ENCODE measurements at places on chromosomes 5 and 9. TPM values are rescaled to one million over a fixed set of nuclear protein-coding genes. Genes with fewer than 3 reads are reported as not detected.

TTC23L gene
- total RNA-seq: not detected

LAMC3 gene
- 0.08 TPM for total RNA-seq

PCDHGA2 gene
- 0.11 TPM for total RNA-seq

SPINK7 gene
- not detected for total RNA-seq

PCDHB9 gene
- total RNA-seq: 0.18 TPM

RASGRF2 gene
- total RNA-seq: 0.19 TPM

PCAT7 gene
- total RNA-seq: not detected

POLR3G gene
- 18.4 TPM for total RNA-seq

RHOBTB3 gene
- total RNA-seq: 8.0 TPM

TBC1D2 gene
- total RNA-seq: 1.2 TPM

AGPAT2 gene
- 22.5 TPM for total RNA-seq

RELL2 gene
- total RNA-seq: 15.7 TPM

SLCO6A1 gene
- total RNA-seq: not detected

SHLD3 gene
- total RNA-seq: 2.8 TPM

GLDC gene
- 117 TPM for total RNA-seq

TRAF1 gene
- total RNA-seq: 163 TPM

LVRN gene
- total RNA-seq: not detected

PRDM9 gene
- total RNA-seq: not detected

IL3 gene
- not detected for total RNA-seq

TLE1 gene
- total RNA-seq: 0.13 TPM

HTR1A gene
- total RNA-seq: not detected

C9orf50 gene
- not detected for total RNA-seq

PTGDS gene
- total RNA-seq: not detected

ZDHHC11B gene
- not detected for total RNA-seq

MYOZ3 gene
- total RNA-seq: 0.18 TPM

STARD4 gene
- 75.7 TPM for total RNA-seq

MAN2A1 gene
- 12.0 TPM for total RNA-seq

PITX1 gene
- 0.77 TPM for total RNA-seq

SURF1 gene
- total RNA-seq: 27.9 TPM

NFIB gene
- total RNA-seq: 0.18 TPM

PRRC2B gene
- total RNA-seq: 155 TPM

OSMR gene
- 0.35 TPM for total RNA-seq

HRH2 gene
- 0.05 TPM for total RNA-seq

PCDHB6 gene
- not detected for total RNA-seq

GPR151 gene
- not detected for total RNA-seq

RETREG1 gene
- 8.0 TPM for total RNA-seq

SPINK4 gene
- total RNA-seq: not detected

TMEM252 gene
- total RNA-seq: not detected

FOXD4L5 gene
- total RNA-seq: 0.21 TPM

DYNC2I2 gene
- total RNA-seq: 64.7 TPM

SLC22A4 gene
- 0.13 TPM for total RNA-seq

IGFBPL1 gene
- not detected for total RNA-seq

OMD gene
- total RNA-seq: not detected

PTPRD gene
- total RNA-seq: 0.05 TPM

ARHGEF28 gene
- 0.19 TPM for total RNA-seq

PCDHA12 gene
- not detected for total RNA-seq

LHX3 gene
- not detected for total RNA-seq

STPG3 gene
- total RNA-seq: not detected

MEIKIN gene
- total RNA-seq: not detected

SLC46A2 gene
- not detected for total RNA-seq

P4HA2 gene
- 7.9 TPM for total RNA-seq

BTNL3 gene
- total RNA-seq: not detected

MARCHF11 gene
- not detected for total RNA-seq

SPINK5 gene
- total RNA-seq: not detected

SH3PXD2B gene
- total RNA-seq: 1.6 TPM
